Brain pericyte (primary cell): ENCODE measurements at places on chromosomes 3 and 15.

DNA sequence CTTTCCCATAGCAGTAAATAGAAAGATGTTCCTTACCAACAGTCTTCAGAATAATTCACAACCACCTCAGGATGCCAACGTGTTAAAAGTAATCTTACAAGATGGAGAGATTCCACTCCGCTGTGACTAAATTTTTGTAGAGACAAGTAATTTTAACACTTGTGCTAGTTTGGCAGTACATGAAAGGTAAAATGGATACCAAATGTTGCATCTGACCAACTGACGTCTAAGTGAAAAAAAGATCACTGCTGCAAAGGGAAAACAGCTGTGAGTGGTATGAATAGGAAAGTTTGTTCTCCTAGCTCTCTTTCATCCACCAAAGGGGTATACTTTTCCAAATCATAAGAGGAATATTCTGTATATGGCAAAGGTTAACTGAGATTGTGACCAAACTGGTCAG, 2.6 kb downstream of the SPG21 start:
- no peak for DNase-seq

DNA sequence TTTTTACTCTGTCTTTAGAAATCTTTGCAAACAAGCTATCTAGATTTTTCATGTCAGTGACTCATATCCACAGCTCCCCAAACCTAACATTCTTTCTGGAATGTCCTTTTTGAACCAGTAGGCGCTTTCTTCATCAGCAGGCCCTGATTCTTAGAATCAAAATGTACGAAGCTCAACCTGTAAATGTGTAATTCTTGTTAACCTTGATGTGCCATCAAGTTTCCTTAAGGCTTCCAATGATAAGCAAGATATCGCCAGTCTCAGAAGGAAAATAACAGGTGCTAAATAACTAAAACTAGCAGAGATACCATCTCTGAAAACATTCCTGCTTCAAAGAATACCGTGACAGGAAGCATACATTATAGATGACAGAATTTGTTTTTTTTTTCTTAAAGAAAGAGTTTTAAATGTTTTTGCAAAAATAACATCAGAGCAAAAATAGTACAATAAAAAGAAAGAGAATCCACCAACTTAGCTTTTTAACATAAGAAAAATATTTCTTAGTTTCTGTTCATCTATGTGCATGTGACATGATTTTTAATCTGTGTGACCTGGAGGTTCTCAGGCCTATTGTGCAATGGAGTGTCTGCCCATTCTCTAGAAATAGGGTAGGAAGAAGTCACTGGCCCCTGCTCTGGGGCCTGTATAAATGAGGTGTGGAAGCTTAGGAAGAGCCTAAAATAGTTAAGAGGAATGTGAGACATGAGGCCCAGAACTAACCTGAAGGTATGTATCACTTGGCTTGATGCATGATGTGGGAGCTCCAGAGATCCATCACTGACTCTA, 14.7 kb upstream of the SECISBP2L start:
- DNase-seq, result no peak

- DNase-seq, result no peak
These were observed 228.7 kb upstream of the DPH6 start for GRCh38 chr15:35774653-35775052.

DNA sequence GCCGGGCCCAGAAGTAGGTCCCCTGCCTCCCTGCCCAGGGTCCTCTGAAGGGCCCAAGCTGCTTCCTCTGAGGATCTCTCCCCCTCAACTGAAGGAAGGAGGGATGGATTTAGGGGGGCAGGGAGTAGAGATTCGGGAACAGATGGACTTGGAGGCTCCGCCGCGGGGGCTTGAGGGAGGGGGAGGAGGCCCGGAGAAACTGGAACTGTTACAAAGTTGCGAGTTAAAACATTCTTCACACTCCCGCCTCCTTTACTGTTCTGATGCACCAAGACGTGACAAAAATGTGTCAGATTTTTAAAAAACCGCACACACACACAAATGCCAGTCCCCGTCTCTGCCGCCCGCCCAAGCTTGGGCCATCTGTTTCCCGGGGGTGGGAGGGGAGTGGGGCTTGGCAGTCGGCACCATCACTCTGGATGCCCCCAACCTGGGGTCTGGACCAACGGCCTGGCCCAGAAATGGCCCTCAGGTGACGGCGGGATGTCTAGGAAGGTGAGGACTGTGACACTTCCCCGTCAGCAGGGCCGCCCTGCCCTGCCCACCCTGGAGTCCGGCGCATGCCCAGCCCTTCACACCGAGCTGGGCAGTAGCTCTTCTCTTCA, 25.0 kb upstream of the LINGO1 start:
- no peak for DNase-seq

GRCh38 chr3:179981646-179982045, 55.1 kb downstream of the PEX5L start:
- no peak for DNase-seq

DNA sequence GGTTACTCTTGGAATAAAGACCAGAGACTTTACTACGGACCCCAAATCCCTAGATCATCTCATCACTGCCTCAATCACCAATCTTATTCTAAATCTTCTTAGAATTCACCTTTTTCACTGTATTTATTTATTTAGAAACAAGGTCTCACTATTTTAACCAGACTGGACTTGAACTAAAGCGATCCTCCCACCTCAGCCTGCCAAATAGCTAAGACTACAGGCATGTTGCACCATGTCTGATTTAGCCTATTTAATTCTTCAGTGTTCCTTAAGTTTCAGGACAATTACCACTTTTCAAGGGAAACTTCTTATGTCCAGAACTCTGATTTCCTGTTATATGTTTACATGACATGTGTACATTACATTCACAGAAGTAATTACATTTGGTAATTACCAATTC, 238.0 kb upstream of the COL8A1 start:
- DNase-seq, result no peak

DNA sequence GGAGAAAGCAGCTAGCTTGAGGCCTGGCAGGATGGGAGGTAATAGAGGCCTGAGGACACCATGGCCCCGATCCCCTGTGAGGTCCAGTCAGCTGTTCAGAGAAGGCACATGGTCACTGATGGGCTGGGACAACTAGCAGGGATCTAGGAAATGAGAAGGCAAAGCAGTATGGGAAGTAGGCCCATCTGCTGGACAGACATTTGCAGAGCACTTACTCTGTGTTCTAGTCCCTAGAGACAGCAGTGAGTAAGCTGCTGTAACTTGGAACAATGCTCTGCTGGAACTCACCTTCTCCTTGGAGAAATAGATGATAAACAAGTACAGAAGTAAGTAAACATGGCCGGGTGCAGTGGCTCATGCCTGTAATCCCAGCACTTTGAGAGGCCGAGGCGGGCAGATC, 7.1 kb downstream of the ECE2 start:
- no peak for DNase-seq

GRCh38 chr15:100628746-100629145, 26.4 kb downstream of the ASB7 start:
- no peak for DNase-seq

GRCh38 chr3:46484388-46484787, 13.4 kb upstream of the RTP3 start:
- DNase-seq, result no peak

- DNase-seq, result no peak
These were observed 44.8 kb downstream of the PDIA5 start for GRCh38 chr3:123111640-123112039.

GRCh38 chr3:179100652-179101051, 29.0 kb upstream of the ZMAT3 start:
- peak; percentile 34 for DNase-seq

DNA sequence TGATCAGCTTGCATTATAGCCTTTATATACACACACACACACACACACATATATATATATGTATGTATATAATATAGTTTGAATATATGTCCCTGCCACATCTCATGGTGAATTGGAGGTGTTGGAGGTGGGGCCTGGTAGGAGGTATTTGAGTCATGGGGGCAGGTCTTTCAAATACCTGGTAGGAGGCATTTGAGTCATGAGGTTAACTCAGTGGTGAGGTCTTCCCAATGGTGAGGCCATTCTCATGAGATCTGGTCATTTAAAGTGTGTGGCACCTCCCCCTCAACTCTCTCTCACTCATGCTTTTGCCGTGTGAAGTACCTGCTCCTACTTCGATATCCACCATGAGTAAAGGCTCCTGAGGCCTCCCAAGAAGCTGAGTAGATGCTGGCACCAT, 27.5 kb upstream of the FHIT start:
- no peak for DNase-seq

DNA sequence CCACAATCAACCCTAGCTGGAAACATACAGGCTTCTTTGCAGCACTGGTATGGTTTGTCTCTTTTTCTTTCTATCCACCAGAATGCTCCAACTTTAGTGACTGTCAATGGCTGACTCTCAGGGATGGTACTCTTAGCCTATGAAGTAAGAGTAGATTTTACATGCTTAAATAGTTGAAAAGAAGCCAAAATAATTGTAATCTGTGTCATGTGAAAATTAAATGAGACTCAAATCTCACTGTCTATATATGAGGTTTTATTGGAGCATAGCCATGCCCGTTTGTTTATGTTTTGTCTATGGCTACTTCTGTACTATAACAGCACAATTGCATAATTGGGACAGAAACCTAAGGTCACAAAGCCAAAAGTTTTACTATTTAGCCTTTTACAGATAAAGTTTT, 29.1 kb upstream of the PDZRN3 start:
- DNase-seq, result no peak

GRCh38 chr3:149971403-149972075, 844 bp upstream of the PFN2 start:
- DNase-seq, result peak; percentile 48

GRCh38 chr3:151008699-151009098, 36.2 kb upstream of the CLRN1 start:
- DNase-seq, result peak; percentile 21
